Renal pelvis (tissue), 12 donors: ENCODE measurements at places on chromosomes 1 and 21. TPM values are rescaled to one million over a fixed set of nuclear protein-coding genes. Genes with fewer than 3 reads are reported as not detected.

DNA sequence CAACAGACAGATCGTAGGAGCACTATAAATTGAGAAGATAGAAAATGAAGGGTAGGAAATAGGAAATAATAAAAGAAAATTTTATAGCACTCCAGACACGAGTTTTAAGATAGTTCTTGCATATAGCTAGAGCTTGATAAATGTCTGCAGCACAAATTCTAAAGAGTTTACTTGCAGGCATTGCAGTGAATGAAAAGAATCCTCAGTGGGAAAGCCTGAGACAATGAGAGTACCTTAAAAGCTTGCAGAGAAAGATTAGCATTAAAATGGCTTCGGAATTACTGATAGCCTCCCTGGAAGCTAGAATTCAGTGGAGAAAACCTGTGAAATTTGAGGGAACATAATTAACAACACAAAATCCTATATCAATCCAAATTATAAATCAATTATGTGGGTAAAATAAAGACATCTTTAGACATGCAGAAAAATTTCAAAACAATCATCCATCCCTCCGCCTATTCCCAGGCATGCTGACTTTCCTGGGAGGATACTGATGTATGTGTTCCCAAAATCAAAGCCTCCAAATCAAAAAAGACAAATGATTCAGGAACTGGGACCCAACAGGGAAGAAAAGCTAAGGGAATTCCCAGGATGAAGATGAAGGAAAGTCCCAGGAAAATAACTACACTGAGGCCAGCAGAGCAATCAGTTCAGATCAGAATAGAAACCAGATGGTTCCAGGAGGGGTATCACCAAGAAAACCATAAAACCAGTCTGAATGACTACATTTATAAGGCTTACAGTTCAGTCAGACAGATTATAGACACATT lies 305.9 kb upstream of the USP25 start:
- no peak for DNase-seq

DNA sequence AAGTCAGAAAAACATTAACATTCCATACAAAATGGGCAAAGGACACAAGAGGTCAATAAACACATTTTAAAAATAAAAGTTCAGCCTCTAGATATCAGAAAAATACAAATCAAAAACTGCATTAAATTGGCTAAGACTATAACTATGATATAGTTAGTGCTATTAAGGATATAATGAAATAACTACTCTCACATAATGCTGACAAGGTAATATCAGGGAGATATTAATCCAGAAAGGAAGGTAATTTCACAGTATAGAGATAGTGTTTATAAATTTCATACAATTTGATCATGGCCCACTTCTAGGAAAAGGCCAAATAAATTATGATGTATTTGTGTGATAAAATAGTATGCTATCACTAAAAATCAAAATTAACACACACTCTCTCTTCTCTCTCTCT lies 61.8 kb downstream of the LBR start:
- no peak for DNase-seq

GRCh38 chr21:40047211-40047610 lies 180.0 kb downstream of the PCP4 start:
- no peak for DNase-seq

Gene S100A5
- polyA plus RNA-seq: 1.4 TPM

Gene PADI6
- not detected for polyA plus RNA-seq

Gene CD2
- polyA plus RNA-seq: 0.14 TPM

Gene CLCA4
- polyA plus RNA-seq: not detected

- DNase-seq: no peak
These were observed 13.3 kb downstream of the ZDHHC18 start for GRCh38 chr1:26839779-26840178.

DNA sequence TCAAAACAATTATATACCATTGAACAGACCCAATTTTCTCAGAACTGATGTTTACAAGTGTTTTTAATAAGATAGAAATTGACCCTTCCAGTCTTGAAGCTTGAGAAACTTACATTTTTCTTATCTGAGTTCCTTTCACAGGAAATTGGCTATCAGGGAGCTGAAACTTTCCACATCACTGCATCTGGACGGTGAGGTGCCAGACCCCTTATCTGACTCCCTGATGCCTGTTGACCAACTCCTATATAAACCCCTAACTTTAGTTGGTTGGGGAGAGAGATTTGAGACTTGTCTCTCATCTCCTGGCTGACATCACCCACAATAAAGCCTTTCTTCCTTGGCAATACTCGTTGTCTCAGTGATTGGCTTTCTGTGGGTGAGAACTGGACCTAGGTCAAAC lies 31.4 kb downstream of the LACTBL1 start:
- DNase-seq: no peak

DNA sequence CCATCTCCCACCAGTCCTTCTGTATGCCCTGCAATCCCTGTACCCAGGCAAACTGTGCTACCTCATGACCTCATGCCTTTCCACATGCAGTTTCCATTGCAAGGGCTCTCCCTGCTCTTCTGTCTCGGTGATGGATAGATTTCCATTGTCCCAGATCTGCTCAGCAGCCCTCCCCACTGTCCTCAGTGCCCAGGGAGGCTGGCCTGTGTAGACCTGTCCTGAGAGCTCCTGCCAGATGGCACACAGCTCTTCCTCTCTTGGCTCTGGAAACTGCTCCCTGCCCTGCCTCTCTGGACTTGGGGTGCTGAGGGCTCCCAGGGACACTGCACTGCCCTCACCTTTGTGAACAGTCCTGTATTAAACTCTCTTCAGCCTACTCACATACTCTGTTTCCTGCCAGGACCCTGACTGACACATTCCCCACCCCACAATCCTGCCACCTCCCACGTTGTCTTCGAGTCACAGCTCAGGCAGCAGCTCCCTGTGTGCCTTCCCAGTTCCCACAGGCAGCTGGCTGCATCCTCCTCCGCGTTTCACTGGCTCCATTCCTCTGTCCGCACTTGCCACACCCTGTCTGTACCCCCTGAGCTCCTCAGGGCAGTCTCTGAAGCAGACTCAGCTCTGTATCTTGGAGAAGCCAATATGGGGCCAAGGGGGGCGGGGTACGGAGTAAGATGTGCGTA lies 57.0 kb downstream of the SPATA46 start:
- DNase-seq: no peak

DNA sequence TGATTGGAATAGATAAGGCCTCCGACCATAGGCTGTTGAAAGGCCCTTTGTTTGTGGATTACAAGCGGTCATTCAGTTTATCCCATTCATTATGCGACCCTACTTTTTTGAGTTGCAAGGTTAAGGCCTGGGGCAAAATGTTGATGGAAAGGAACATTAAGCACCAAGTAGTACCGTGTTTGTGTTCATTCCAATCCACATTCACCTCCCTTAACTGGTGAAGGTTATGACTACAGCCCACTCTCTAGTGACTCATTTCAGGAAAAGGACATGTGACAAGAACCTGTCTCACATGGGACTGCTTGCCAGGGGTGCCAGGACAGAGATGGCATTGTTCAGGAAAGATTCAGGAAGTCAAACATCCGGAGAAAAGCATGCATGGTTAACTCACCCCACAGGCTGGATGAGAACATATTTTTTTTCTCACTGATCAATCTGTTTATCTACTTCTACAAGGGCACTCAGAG lies 81.6 kb downstream of the CD58 start:
- no peak for DNase-seq

Gene TSPAN1
- polyA plus RNA-seq: 64.2 TPM

GRCh38 chr1:101316256-101316655 lies 79.4 kb downstream of the S1PR1 start:
- no peak for DNase-seq

Gene TCHH
- polyA plus RNA-seq: 0.04 TPM

DNA sequence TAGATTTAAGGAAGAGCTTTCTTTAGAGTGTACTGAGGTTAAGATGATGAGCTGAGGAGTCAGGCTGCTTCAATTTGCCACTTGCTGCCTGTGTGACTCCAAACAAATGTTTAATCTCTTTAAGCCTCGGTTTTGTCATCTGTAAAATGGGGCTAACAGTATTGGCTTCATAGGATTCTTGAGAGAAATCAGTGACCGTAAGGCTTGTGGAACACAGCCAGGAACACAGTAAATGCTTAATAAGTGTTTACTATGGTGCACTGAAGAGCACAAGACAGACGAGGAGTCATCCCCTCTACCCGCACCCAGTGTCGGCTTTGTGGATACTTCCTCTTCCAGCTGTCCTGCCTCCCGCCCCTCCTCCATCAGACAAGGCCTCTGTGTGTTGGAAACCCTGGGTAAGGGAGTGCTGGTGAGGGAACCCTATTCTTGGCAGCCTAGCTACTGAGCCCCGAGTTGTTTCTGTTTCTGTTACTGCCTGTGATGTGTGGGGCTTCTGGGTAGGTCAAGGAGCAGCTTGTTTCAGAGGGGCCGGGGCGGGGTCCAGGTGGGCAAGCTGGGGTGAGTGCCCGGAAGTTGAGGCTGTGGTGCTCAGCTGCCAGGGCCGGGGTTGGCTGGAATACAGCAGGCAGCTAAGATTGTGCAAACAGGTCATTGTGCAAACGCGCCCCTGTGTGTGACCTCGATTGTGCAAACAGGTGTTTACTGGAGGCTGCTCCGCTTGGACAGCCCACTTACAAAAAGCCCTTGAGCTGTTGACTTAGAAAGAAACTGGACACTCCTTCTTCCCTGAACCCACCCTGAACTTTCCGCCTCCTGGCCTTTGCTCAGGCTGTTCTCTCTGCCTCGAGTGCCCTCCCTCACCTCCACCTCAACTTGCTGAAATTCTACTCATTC lies 4.0 kb upstream of the CSF3R start:
- peak; percentile 33 for DNase-seq

- no peak for DNase-seq
These were observed 4.8 kb downstream of the SNIP1 start for GRCh38 chr1:37549341-37549740.

DNA sequence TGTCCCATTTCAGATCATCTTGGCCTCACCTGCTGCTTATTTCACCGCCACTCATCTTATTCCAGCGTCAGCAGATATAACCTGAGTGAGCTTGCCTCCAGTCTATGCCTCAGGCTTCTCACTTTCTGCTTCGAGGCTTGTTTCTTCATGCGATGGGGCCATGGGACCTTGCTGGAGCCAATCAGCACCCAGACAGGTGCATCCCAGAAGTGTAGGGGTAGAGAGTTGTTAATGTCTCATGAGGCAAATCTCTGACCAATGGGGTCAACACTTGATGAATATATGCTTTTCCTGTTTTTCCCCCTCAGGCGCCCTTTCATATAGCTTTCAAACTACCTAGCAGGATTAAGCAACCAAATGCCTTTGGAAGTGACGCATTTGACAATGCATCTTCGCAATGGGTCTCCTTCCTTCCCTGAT lies 935 bp upstream of the YIPF1 start:
- no peak for DNase-seq

GRCh38 chr1:83583351-83584014 lies 415.4 kb downstream of the TTLL7 start:
- DNase-seq: no peak

Gene TSSK3
- 8.7 TPM for polyA plus RNA-seq

- DNase-seq: no peak
These were observed 3.0 kb upstream of the PADI3 start for GRCh38 chr1:17245816-17246325.
